ENCODE measurements at places on chromosomes 16 and 17.

DNA sequence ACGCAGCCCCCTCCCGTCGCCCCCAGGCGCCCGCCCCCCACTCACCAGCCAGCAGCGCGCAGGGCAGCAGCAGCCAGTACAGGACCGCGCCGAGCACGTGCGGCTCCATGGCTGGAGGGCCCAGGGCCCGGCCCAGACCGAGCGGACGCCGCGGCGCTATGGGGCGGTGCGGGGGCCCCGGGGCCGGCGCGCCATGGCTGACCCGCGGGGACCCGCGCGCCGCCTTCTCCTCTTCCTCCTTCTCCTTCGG is 239 bp downstream of the PIEZO1 start:
- no peak for DNase-seq

DNA sequence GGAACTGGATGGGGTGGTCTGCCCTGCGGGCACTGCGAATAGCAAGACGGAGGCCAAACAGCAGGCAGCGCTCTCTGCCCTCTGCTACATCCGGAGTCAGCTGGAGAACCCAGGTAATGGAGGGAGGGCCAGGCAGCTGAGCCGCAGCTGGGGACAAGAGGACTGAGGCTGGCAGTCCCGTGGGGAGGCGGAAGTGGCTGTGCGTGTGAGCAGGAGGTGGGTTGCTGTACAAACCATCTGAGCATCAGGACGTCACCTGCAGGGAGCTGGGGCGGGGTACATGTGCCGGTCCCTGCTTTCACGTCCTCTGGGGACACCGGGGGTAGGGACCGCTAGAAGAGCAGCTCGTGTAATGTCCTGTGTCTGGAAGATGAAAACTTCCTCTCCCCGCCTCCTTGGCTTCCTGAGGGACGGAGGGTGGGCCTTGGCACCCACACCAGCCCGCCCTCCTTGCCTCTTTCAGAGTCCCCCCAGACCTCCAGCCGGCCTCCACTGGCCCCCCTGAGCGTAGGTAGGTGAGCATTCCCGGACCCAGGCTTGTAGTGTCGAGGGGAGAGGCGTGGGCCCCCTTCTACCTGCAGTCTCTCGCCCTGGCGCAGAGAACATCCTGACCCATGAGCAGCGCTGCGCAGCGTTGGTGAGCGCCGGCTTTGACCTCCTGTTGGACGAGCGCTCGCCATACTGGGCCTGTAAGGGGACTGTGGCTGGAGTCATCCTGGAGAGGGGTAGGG is 3.7 kb downstream of the ADAD2 start:
- DNase-seq, result no peak

- DNase-seq, result no peak
These were observed 408.1 kb downstream of the XYLT1 start for GRCh38 chr16:17062676-17063075.

DNA sequence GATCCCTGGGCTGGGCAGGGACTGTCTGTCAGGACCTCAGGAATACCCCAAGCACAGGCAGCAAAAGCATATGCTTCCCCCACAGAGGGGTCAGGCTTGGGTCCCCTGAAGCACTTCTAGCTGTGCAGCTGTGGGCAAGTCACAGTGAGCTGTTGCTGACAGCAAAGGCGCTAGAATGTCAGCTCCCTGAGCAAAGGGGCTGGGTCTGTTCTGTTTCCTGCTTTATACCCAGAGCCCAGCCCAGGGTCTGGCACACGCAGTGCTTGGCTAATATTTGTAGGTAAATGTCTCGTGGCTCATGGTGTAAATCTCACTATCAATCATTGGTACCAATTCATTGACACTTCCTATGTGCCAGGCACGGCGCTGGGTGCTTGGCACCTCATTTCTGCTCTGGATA is 16.6 kb upstream of the MPRIP start:
- DNase-seq, result no peak

DNA sequence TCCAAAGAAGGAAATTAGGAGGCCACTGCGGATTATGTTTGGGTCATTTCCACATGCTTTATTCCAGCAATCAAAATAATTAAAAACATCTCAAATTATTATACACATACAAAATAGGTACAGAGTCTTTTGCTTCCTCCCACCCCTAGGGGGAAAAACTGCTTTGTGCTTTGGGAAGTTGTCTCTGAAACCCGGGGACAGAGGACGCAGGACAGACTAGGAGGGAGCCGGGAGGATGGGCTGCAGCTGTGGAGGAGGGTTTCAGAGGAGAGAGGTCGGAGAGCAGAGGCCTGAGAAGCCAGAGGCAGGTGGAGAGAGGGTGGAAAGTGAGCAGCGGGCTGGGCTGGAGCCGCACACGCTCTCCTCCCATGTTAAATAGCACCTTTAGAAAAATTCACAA is 17.4 kb downstream of the COL1A1 start:
- no peak for DNase-seq

DNA sequence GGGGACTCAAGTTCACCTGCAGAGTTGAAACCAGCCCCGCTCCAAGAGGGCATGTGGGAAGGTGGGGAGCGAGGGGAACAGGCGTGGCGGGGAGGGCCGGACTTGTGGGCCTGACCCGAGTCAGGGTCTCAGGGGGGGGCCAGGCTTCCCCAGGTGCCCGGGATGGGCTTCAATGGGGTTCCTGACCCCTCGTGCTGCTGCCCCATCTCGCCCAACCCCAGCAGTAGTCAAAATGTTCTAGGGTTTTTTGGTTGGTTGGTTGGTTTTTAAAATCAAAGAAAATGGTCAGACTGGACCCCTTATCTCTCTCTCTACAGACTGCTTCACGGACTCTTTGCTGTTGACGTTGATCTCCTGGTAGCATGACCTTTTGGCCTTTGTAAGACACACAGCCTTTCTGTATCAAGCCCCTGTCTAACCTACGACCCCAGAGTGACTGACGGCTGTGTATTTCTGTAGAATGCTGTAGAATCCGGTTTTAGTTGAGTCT is 69.5 kb downstream of the AMFR start:
- DNase-seq, result peak; percentile 10

GRCh38 chr17:74637265-74637664 is 13.7 kb upstream of the CD300E start:
- DNase-seq, result no peak

GRCh38 chr17:80980397-80981061 is 11.1 kb upstream of the CHMP6 start:
- DNase-seq, result no peak

DNA sequence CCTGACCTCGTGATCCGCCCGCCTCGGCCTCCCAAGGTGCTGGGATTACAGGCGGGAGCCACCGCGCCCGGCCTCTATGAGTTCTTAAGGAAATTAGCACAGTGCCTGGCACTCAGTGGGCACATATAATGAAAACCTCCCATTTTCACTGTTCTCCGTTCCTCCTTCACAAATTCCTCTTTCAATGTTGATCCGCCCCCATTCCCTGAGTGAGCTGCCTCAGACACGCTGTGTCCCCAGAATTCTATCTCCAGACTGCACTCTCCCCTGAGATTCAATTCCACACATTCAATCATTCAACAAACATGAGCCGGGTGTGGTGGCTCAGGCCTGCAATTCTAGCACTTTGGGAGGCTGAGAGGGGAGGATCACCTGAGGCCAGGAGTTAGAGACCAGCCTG is 7.0 kb downstream of the P2RX1 start:
- no peak for DNase-seq

DNA sequence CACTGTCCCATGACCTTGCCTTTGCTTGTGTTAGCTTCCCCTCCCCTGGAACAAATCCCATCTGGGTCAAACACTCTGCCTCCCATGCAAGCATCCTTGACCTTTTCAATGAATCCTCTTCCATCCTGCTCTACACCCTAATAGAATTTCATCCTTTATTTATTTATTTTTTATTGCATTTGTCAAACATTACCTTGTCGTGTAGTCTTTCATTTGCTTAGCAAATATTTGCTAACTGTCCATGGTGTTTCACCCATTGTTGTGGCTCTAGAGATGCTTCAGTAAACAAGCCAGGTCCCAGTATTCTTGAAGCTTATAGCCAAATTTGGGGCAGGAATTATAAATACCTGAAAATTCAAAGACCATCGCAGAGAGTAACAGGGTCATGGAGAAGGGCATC is 51.0 kb upstream of the MRTFB start:
- no peak for DNase-seq

- DNase-seq, result no peak
These were observed 49.7 kb upstream of the ARL4D start for GRCh38 chr17:43349142-43349541.

- DNase-seq, result no peak
These were observed 54.0 kb downstream of the ERN1 start for GRCh38 chr17:64075913-64076312.

- DNase-seq, result peak; percentile 42
These were observed at the start of gene SLC47A1 for GRCh38 chr17:19533718-19534561. Gene SLC47A1, plus strand, starts transcription at chr17:19533854. Its CDS starts 86 bp downstream, at chr17:19533940.

DNA sequence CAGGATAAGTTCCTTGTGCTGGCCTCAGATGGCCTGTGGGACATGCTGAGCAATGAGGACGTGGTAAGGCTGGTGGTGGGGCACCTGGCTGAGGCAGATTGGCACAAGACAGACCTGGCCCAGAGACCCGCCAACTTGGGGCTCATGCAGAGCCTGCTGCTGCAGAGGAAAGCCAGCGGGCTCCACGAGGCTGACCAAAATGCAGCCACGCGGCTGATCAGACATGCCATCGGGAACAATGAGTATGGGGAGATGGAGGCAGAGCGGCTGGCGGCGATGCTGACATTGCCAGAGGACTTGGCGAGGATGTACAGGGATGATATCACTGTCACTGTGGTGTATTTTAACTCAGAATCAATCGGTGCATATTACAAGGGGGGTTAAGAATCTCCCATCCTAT is 5.2 kb downstream of the PDP2 start:
- DNase-seq, result no peak

- DNase-seq, result peak; percentile 84
These were observed 655 bp downstream of the HIRIP3 start for GRCh38 chr16:29994600-29995323.

DNA sequence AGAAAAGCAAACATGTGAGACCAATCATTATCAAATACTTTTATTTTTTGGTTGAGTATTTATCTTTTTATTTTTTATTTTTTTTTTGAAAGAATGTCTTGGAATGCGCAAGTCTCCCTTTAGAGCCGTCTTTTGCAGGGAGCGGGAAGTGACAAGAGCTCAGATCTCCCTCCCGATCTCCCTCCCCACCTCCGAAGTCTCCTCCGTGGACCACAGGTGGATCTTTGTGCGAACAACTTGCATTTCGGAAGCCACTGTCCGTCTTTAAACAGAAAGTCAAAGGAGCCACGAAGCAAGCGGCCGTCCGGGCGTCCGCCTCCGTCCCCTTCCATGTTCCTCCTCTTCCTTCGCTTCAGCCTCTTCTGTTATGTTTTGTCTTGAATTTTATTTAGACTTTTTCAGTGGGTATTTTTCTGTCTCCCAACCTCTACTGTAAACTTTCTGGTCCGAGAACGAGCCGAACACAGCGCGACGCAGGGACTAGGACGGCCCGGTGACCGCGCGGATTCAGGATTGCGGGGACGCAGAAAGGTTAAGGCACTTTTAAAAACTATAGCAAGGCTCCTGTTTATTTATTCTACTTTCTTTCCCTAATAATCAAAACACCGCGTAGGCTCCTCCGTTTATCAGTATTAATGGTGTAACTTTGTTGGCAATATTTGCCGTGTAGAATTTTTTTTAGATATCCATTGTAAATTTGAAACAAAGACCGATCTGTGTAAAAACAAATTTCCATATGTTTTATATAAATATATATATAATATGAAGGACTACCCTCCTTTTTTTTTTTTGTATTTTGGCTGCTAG is 3.3 kb downstream of the FOXF1 start:
- no peak for DNase-seq

DNA sequence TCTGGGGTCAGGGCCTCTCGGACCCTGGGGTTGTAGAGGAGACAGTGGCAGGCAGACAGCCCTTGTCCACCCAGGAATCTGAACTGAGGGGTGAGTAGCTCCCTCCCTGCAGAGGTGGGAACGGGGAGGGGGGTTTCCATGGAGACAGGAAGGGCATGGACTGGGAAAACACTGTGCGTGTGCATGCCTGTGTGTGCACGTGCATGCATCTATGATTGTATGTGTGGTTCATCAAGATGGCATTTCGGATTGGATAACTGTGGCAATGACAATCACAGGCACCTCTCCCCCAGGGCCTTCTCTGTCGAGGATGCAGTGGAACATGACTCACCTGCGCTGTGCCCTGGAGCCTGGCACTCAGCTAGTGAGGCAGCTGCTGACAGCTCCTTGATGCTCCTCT is 6.1 kb upstream of the CD300C start:
- no peak for DNase-seq

DNA sequence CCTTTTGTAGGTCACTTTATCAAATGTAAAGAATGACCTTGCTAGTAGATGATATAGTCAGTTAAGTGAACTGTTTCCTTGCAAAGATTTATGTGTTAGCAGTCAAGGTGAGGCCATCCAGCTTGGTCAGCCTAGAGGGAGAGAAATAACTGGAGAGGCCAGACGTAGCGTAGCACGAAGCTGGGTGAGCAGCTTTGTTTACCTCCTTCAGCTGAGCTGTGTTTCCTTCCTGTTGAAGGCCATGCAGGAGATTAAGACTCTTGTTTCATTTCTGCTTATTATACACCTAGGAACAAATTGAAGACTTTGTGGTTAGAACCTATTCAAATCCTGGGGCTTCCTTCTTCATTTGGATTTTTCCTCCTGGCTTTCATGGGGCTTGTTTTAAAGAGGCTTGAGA is 267.1 kb downstream of the PHKB start:
- DNase-seq, result no peak

DNA sequence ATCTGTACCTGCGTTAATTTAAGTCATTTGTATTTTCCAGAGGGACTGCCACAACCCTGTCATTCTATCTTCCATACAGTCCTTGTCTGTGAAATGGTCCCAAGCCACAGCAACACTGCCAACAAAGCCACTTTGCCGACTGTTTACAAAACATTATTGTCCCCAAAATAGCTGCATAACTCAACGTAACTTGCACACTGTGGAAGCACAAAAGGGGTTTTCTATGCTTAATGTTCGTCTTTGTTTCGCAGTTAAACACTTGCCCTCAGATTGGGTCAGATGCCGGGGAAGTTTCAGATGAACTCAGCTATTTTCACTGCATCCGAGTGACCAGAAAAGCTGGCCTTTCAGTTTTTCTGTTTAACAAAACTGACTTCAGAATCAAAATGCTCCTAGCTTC is 4.6 kb downstream of the SEC14L5 start:
- DNase-seq, result no peak

DNA sequence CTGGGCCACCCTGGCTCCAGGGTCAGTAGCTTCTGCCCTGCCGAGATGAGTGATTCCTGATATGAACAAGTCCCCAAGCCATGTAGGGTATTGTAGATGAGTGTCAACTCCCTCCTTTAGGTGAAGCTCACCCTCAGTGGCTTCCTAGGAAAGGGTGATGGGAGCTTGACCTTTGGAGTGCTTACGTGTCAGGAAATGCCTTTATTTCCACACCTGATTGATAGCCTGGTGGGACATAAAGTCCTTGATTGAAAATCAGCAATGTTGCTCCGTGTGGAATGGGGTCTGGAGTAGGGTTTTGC is 58.4 kb downstream of the USP43 start:
- no peak for DNase-seq

- peak; percentile 93 for DNase-seq
These were observed 24.2 kb downstream of the STAT5A start for GRCh38 chr17:42312285-42313130.

- DNase-seq, result peak; percentile 79
These were observed 94.2 kb downstream of the NTN1 start for GRCh38 chr17:9115214-9116191.

GRCh38 chr17:77228241-77228752 is 87.5 kb downstream of the SEC14L1 start:
- no peak for DNase-seq
